ENCODE measurements at places on chromosomes 5 and 9.

DNA sequence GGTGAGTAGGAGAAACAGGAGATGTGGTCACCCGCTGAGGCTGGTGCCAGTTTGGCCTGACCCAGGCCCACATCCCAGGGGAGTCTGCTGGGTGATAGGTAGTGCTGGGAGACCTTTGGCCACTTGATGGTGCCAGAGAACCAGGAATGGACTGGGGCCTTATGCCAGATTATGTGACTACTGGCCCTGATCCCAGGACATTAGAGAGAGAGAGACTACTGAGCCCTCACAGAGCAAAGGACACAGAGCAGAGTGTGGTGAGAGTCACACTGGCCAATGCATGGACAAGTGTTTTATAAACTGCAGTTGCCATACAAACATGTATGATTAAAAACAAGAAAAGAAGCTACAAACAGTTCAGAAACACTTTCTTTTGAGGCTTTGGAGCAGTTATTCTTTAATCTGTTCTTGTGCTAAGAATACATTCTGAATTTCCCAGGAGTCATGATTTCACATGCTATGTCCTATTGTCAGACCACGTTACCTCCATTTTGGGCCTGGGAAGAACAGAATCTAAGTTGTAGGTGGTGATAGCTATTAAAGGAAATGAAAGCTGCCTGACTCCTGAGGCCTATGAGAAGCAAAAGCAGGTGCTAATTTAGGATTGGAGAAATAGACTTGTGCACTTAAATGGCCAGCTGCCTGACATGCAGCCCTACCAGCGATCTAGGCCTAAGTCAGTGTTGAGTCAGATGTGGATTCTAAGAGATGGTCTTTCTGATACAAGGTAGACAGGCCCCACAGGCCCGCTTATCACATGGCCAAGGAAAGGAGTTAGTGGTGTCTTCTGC is 32.6 kb upstream of the TMOD1 start:
- DNase-seq: peak; percentile 85

GRCh38 chr9:121285835-121286687 is 18.1 kb downstream of the GSN start:
- peak; percentile 37 for DNase-seq

DNA sequence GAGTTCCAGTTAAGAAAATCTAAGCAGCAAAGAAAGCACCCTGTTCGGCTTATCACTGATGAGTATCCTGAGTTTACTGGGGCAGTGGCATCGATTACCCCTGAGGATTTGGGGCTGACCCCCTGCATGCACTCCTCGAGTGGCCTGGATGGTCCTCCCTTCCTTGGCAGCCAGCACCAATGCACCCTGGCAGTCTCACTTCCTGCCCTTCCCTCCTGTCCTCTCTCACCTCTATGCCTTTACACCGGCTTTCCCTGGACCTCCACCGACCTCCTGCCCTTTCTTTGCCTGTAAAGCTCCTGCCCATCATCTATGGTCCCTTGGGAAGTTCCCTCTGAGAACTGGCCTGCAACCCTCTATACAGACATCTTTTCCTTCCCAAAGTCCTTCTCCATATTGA is 97.1 kb downstream of the TTLL11 start:
- no peak for DNase-seq

DNA sequence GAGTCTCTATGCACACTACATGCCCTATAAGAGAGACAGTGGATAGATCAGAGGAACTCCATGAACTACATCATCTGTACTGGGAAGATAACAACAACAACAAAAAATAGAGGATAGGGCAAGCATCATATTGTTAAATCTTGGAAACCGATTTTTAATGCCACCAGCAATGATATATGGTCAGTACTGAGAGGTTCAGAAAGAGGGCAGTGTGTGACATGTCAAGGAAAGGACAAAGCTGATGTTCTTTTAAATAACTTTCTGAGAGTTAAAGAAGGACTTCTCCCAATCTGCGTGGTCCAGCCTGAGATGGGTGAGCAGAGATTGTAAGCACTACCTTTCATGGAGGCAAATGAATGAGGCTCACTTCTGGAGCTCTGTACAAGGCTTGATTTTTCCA is 62.0 kb upstream of the PHF24 start:
- DNase-seq: no peak

- no peak for DNase-seq
These were observed 323.8 kb downstream of the PDE4D start for GRCh38 chr5:59569608-59570334.

DNA sequence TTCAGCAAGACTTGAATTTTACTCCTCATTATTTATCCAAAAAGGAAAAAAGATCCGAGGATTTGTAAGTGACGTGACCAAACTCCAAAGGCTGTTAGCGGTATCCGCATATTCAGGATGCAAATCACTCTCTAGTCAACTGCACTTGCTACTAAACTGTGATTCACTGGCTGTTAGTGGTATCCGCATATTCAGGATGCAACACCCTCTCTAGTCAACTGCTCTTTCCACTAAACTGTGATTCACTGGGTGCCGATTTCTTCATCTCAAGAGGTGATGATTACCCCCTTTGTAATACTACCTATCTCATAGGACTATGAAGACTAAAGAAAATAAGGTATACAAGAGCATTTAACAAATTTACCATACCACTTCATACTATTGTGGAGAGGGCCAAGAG is 5.7 kb downstream of the MAPKAP1 start:
- no peak for DNase-seq

GRCh38 chr5:95953021-95953702 is 8.5 kb downstream of the ELL2 start:
- no peak for DNase-seq

Measured in K562 (cell line).